ENCODE measurements at places on chromosomes 12 and 14. TPM values are rescaled to one million over a fixed set of nuclear protein-coding genes. Genes with fewer than 3 reads are reported as not detected.

GRCh38 chr12:45701296-45701695 is 28.2 kb upstream of the ARID2 start:
- DNase-seq, result no peak

GRCh38 chr12:20602641-20603391 is 92.3 kb upstream of the SLCO1C1 start:
- no peak for DNase-seq

DNA sequence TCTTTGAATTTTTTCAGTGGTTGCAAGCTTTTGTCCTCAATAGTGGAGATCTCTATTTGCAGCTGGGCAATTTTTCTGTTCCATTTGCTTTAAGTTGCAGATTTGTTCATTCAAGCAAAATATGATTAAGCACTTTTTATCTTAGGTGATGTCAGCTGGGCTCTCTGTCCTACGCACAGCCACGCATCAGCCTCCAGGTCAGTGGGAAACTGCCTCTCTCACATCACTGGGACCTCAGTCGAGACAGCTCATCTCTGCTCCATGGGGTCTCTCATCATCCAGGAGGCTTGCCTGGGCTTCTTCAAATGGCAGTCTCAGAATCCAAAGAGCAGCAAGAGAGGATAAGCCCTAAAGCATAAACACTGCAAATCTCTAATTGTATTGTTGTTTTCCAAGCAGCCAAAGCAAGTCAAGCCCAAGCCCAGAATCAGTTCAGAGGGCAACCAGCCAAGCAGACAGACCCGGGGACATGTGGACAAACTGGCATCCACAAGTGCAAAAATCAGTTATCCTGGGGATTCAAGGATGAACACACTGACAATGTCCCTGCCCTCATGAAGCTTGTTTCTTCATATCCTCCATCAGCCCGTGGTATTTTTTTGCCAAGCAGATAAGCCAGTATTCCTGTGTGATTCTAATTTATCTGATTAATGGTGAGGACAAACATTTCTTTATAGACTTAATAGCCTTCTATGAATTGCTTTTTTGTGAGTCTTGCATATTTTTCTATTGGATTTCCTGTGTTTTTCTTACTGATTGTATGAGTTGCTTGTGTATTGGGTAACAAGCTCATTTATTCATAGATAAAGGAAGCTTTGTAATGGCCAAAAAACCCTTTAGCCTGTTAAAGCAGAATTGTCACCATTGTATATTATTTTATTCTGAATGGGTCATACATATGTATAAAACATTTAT is 262.5 kb downstream of the GXYLT1 start:
- no peak for DNase-seq

GRCh38 chr12:45379261-45379660 is 163.4 kb downstream of the ANO6 start:
- DNase-seq, result no peak

DNA sequence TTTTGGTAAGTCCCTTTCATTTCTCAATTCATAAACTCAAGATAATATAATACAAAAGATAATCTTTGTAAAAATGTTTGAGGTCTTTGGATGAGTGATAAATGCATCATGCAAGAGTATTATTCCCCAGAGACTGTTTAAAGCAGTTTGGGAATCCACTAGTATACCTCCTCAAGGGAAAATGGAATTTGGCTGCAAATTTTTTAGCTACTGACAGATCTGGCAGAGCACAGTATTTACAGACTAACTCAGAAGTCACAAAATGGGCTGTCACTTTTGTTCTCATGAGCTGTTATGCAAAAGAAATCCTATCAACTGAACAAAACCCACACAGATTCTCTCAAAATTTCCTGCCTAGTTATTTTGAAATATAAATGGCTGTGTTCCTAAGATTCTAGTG is 9.9 kb downstream of the SPIC start:
- DNase-seq, result no peak

DNA sequence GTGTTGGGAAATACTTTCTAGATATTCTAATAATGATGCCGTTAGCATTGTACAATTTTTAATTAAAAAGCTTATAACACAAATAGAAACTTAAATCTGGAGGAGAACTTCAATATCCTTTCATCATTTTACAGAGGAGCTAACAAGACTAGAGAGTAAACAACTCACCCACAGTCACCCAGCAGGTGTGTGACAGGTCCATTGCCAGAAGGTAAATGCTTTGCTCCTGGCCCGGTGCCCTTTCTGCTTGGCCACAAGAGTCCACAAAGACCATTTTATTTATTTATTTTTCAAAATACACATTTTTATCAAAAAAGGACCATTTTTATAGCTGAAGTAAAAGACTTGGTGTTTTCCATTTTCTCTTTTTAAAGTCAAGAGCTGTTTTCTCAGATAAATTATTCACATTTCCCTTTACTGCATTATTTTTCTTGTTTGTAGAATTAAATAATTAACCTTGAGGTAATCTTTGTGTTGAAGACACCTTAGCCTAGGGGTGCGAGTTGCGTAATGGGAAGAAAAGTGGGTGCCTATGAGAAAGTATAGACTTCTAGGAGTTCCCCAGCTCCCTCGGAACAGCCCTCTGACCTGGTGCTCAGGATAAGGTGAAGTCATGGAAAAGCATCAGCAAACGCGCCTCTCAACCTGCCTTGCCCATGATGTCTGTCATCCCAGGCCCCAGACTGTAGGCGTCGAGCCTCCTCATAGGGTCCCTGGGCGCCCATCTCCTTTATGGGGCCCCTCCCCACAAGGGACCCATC is 26.3 kb upstream of the AMIGO2 start:
- no peak for DNase-seq

Gene IL26
- not detected for total RNA-seq

Gene ANKRD52
- total RNA-seq, result 10.2 TPM

Measured in urinary bladder (tissue), 4 donors.